ENCODE measurements at places on chromosomes 5 and 9.

- no peak for DNase-seq
These were observed 35.3 kb downstream of the MPDZ start for GRCh38 chr9:13244181-13244580.

DNA sequence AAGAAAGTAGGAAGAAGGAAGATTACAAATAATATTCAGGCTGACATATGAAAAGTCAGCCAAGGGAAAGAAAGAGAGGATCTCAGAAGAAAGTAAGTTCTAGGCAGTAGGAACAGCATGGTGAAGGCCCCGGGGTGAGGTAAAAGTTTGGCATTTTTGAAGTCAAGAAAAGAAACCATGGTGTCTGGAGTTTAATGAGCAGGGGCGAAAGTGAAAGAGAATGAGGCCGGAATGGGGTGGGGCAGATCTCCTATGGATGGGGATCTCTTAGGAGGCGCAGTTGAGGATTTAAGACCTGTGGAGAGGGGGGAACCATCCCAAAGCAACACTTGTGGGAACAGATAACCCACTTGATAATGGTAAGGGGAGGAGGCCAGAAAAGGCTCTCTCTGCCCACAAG lies 42.3 kb upstream of the SMAD5 start:
- DNase-seq = no peak

GRCh38 chr9:69297300-69297980 lies 27.6 kb upstream of the ENTREP1 start:
- DNase-seq = no peak

DNA sequence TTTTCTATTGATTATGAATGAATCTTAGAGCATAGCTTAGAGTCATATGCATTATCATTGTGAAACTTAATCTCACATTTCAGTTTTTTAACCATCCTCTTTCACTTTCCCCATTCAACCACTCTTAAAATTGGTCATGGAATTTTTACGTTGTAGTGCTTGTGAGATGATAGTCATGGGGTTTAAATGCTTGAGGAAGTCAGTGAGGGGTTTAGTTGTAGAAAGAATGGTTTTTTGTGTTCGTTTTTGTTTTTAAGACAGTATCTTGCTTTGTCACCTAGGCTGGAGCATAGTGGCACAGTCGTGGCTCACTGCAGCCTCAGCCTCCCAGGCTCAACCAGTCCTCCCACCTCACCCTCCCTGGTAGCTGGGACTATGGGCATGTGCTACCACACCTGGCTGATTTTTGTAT lies 19.6 kb downstream of the UGCG start:
- no peak for DNase-seq

DNA sequence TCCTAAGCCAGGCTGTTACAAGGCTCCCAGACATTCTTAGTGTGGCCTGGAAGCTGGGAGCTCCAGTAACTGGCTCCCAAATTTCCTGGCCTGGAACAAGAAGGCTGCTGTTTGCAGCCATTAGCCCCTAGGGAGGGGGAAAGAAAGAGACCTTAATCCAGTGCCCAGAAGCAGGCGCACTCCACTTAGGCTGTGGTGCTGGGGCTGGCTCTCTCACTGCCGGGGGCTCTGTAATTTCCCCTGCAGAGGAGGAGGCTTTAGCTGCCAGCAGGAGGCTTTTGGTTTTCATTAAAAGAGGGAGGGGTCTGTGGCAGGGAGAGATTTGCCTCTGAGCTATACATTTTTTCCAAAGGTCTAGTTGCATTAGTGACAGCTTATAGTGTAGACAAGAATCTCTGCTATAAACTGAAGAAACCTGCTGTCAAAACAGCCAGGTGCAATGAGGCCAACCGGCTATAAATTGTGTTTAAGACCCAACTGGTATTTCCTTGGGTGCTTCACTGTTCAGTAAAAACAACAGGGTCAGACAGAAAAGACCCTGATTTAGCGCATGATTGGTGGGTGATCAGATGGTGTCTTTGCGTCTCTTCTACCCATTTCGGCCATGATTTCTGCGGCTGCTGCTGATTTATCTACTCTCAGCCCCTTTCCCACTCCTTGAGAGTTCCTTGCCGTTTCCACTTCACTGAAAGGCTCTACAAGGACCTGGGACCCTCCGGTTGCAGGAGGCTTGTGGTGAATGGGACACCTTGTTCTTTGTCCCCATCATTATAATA lies 254.6 kb downstream of the AOPEP start:
- DNase-seq = no peak

- peak; percentile 87 for DNase-seq
These were observed 31.8 kb upstream of the CKS2 start for GRCh38 chr9:89278997-89279739.

GRCh38 chr9:112554516-112554915 lies 67.9 kb downstream of the KIAA1958 start:
- peak; percentile 19 for DNase-seq

DNA sequence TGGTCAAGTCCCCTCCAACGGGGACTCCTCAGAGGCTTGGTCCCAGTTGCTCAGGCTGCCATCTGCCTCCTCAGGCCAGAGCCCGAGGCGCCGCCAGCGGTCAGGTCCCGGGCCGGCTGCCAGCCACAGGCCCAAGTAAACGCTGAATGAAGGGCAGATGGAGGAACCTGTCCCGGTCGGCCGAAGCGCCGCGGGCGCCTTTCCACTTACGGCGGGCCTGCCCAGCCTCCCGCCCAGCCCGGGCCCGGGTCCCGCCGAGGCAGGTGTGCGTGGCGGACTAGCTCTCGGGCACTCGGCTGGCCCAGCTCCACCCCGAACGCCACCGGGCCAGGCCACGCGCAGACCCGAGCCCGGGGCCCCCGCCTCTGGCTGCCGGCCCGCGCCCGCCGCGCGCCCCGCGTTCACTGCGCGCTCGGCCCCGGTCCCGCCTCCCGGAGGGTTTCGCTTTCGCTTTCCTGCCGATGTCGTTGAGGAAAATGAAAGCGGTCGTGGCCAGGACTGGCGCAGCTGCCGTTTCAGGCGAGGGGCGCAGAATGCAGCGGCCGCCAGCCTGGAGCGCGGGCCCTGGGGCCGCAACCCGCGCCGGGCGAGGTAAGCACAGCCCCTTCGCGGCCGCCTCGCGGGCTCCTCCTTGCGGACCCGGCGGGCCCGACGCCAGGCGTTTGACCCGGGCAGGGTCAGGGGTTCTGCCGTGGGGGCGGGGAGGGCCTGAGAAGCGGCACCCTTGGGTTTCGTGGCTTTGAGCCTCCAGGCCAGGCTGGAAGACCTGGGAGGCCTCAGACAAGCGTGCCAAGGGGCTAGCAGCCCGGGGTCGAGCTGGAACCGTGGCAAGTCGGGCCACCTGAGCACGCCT lies 41.2 kb downstream of the SLC22A5 start:
- peak; percentile 77 for DNase-seq

- no peak for DNase-seq
These were observed 278.8 kb downstream of the PSAT1 start for GRCh38 chr9:78575771-78576170.

DNA sequence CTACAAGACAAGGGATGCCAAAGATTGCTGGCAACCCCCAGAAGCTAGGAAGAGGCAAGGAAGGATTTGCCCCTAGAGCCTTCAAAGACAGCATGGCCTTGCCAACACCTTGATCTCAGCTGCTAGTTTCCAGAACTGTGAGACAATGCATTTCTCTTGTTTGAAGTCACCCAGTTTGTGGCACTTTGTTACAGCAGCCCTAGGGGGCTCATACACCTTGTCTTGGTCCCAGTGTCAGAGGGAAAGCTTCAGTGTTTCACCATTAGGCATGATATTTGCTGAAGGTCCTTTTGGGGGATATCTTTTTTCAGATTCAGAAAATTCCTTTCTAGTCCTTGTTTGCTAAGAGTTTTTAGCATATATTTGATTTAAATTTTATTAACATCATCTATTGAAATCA lies 3.1 kb upstream of the PPIC start:
- DNase-seq = no peak

GRCh38 chr5:68950125-68950524 lies 143.7 kb upstream of the SLC30A5 start:
- no peak for DNase-seq

GRCh38 chr5:40483316-40483715 lies 196.4 kb upstream of the PTGER4 start:
- peak; percentile 50 for DNase-seq

DNA sequence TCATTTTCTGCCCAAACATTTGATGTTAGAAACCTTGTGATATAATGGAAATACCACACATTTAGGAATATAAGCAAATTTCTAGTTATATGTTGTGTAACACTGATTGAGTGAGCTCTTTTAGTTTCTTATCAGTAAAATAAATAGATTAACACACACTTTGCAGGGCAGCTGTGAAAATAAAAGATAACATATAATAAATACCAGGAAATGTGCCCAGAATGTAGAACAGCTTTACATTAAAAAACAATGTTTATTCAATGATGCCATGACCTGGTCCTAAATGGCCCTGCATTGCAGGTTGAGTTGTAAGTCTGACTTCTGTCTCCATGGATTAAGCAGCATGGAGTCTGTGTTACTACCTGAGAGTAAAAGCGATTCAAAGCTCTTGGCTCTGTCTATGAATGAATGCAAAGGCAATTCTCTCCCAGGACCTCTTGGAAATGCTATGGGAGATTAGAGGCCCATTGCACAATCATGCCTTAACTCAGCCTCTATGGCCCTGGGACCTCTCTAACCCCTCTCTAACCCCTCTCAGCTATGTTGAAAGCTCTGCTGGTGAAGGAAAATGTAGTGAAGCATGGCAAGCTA lies 296.0 kb upstream of the ACTBL2 start:
- peak; percentile 75 for DNase-seq

DNA sequence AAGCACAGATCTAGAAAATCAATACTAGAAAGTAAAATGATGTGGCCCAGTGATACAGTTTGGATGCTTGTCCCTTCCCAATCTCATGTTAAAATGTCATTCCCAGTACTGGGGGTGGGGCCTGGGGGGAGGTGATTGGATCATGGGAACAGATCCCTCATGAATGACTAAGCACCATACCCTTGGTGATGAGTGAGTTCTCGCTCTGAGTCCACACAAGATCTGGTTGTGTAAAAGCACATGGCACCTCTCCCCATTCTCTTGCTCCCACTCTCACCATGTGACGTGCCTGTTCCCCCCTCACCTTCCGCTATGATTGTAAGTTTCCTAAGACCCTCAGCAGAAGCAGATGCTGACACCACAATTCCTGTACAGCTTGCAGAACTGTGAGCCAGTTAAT lies 234.2 kb upstream of the CDH6 start:
- DNase-seq = no peak

DNA sequence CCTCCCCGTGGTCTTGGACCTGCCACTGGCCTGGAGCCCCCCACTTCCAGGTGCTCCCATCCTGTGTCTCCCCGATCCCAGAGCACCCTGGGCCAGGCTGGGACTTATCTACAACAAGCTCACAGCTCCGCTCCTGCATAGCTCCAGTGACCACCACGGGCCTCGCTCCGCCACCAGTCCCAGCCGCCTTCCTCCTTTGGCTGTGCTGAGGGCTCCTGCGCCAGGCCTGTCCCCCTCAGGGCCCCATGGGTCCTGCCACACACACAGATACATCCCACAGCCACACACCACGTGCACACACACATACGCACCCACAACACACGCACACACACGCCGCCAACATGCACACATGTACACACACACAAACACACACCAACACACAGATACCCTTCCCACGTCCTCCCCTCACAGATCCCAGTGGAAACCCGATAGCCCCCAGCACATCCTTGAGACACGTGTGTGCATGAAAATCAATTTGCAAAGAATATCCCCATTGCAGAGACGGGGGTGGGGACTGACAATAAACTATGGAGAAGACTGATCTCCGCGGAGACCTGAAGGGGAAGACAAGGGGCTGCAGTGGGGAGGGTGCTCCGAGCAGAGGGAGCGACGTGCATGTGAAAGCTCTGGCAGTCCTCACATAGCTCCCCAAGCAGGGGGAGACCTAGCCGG lies 18.5 kb upstream of the LAMC3 start:
- no peak for DNase-seq

- no peak for DNase-seq
These were observed 33.4 kb downstream of the SYK start for GRCh38 chr9:90834828-90835595.

- peak; percentile 91 for DNase-seq
These were observed 23.5 kb downstream of the TBC1D2 start for GRCh38 chr9:98231770-98232478.

DNA sequence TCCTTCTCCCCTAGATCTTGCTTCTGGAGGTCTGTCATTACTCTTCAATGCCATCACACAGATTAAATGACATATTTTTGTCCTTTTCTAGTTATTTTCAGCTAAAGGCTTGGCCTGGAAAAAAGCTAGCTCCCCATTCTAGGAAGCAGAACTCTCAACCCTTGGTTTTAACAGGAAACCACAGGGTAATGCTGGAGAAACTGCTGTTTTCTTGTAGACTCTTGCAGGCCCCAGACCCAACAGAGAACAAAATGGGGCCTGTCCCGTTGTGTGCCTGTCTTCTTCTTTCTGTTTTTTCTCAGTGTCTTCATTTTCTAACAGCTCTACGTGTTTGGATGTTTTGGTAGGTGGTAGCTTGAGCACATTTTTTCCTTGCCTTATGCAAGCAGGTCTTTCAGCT lies 21.5 kb downstream of the DCANP1 start:
- DNase-seq = no peak

DNA sequence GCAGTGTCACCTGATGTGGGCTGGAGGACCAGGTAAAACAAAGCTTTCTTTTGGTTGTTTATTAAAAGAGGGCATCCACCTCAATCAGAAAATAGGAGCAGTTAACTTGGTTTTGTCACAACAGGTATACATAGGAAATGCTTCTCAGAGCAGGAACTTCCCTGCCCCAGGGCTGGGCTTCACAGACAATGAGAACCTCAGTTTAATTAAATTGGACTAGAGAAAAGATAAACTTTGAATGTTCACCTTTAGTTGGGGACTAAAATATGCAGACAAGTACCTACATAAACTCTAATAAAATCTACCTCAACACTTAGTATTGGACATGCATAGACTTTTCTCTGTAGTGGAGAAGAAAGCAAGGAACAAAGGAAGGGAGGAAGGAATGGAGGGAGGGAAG lies 392.0 kb downstream of the ENC1 start:
- DNase-seq = no peak

DNA sequence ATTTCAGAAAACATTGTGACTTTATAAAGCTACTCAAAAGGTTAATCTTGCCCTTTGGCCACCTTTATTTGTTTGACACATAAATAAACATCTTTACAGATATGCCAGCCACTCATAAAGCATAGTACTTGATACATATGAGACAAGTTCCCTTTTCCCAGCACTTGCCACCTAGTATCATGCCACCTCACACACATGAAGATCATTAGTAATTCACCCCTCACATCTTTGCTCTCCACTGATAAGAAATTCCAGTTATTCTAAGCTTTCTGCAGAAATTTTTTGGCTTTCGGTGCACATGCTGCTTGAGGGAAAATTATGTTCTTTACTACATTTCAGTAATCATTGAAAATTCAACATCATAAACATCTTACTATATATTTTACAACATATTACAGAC lies 59.1 kb downstream of the DEPDC1B start:
- no peak for DNase-seq

DNA sequence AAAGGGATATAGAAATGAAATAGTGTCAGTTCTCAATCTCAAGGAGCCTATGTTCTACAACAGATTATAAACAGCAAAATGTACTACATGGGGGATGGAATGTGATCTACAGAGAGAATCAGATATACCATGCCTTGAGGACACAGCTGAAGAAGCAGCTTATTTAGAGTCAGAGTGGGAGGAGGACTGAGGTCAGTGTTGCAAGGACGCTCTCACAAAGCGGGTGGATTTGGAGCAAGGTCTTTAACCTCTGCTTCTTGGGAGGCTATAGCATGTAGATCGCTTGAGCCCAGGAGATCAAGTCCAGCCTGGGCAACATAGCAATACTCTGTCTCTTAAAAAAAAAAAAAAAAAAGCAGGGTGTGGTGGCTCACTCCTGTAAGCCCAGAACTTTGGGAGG lies 32.8 kb upstream of the PLIN2 start:
- no peak for DNase-seq
